ENCODE measurements at places on chromosomes 12 and 14.
A peak's percentile ranks its signal among the peaks of the same experiment; 100 is the strongest.

GRCh38 chr12:112349431-112349830, 32.8 kb downstream of the HECTD4 start:
- no peak for DNase-seq

DNA sequence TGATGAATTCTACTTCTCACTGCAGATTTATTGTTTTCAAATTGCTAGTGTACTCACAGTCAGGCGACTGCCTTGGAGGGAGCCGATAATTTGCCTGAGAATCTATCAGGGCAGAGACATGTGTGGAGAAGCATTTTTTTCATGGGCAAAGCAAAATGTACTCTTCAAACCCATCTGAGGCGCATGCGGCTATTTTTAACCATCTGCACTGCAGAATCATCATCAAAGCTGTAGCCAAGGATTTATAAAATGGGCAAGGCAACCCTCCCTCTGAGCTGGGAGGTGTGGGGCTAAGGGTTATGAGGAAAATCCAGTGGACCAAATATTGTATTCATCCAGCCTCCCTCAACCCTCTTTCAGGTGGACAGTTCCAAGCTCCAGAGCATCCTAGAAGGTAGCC, 37.7 kb downstream of the BEST3 start:
- no peak for DNase-seq

DNA sequence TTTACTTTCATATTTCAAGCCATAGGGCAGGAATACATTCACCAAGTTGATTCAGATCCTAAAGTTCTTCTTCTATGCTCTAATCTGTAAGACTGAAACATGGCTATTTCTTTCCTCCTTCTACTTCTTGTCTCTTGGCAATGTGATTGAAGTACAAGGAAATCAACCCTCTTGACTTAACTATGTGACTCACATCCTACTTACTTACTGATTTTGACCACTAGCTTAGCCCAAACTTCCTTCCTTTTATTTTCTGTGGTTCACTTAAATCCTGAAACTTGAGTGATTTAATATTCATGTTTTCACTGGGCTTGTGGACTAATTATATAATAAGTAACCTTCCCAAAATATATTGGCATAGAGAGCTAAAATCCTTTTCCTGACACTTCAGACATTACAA, 111.2 kb upstream of the NOVA1 start:
- peak; percentile 60 for DNase-seq

DNA sequence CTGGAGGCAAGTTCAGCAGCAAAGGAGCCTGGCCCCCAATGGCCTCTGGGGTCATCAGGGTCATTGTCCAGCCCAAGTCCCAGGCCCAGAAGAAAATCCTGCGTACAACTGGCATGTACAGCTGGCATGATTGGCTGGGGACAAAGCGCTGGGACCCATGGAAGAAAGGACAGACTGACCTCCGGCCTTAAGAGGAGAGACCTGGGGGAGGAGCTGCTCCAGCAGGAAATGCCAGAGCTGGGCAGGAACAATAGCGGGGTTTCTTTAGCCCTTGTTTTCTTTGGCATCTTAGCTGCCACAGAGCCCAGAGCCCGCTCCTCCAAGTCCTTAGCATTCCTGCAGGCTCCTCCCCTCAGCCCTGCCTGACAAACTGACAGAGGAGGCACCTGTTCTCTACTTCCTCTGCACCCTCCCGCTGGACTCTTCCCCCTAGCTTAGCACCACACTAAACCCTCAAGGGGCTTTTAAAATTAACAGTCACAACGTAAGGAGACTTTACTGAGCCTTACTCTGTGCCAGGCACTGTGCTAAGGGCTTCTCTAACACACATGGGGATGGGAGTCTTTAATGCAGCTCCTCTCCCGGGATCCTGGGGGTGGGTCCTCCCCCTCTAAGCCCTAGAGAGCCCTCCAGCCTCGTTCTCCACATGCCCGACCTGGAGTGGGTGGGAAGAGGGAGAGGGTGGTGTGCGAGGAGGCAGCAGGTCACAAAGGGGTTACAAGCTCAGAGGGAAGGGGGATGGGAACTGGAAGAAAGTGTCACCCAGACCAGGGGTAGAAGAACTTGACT, 1.8 kb upstream of the AQP5 start:
- peak; percentile 73 for DNase-seq

DNA sequence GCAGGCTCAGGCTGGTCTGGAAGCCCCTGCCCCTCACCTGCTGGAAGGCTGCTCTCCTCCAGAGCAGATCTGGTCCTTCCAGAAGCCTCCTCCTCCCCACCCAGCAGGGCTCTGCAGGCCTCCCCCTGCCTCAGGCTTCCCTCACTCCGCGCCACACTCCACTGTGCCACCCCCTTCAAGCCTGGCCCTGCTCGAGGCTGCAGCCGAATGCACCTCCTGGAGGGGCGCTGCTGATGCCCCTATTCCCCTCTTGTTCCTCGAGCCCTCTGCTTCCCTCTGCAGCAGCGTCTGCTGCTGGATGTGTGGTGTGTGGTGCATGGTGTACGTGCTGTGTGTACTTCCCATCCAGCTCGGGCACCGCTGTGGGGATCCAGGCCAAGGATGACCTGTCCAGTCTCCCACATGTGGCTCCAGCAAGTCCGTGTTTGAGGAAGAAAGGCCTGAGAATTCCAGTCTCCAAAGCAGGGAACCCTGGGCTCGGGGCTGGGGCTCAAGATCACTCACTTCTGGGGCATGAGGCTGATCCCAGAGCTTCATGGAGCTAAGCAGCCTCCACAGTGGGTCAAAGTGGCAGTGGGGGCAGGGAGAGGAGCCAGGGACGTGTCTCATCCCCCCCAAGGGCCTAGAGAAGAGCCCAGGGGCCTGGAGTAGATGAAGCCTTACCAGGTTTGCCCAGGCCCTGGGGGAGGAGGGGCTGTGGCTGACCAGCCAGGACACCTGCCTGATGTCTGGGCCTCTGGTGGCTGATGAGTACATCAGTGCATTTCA, 136.0 kb upstream of the C14orf180 start:
- no peak for DNase-seq

GRCh38 chr14:34128665-34129064, 177.8 kb upstream of the EGLN3 start:
- DNase-seq = no peak

- no peak for DNase-seq
Observed at GRCh38 chr12:79747274-79747673, 56.5 kb upstream of the PAWR start.

- DNase-seq = no peak
Observed at GRCh38 chr14:104701383-104702076, 12.1 kb downstream of the INF2 start.

DNA sequence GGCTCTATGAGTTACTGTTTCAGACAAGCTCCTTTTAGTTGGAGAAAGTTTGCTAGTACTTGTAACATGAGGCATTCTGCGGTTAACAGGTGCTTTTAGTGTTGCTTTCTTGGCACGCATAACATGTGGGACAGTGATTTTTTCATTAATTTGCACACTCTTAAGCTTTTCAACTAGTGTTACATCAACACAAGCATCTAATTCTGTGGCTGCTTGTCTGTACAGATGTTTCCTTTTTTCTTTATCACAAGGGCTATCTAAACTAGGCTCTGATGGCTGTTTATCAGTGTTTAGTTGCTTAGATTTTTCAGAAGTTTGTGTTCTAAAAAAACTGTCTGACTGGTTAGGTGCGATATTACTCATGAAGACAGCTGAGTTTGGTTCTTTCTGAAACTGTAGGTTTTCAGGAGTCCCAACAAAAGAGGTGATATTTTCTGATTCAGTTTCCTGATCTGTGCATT, 120.1 kb downstream of the RALGAPA1 start:
- DNase-seq = no peak

GRCh38 chr14:21703357-21704326, 30.0 kb upstream of the OR4E1 start:
- no peak for DNase-seq

DNA sequence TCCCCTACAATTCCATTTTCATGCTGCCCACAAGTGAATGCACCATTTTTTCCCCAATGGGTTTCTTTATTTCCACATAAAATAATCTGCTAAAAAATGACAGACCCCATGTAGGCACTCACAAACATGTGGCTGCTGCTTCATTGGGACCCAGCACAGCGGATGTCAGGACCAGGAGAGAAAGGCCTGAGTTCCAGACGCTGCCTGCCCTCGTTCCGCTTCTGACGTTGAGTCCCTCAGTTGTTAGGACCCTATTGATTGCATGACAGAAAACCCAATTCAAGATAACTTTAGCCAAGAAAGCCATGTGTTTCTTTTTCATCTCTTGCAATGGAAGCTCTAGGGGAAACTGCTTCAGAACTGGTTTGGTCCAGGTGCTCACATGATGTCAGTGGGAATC, 34.6 kb downstream of the ADGRD1 start:
- no peak for DNase-seq

DNA sequence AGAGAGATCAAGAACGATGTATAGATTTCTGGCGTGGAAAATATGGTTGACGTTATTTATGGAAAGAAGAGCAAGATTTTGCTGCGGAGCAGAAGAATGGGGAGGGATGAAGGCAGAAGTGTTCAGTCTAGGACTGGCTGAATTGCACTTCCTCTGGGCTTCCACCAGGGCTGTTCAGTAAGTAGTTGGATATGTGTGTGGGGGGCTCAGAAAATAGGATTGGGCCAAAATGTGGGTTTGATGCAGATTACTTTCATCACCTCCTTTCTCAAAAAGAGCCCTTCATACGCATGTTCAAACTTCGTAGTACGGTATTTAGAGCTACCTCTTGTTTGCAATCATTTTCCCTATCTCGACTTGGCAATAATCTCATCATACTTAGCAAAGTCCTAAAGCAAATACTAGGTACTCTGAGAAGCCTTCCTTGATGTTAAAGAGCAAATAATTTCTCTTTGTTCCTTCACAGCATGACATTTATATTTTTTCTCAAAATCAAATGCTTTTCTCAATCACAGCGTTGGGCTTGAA, 349.4 kb downstream of the NELL2 start:
- no peak for DNase-seq

DNA sequence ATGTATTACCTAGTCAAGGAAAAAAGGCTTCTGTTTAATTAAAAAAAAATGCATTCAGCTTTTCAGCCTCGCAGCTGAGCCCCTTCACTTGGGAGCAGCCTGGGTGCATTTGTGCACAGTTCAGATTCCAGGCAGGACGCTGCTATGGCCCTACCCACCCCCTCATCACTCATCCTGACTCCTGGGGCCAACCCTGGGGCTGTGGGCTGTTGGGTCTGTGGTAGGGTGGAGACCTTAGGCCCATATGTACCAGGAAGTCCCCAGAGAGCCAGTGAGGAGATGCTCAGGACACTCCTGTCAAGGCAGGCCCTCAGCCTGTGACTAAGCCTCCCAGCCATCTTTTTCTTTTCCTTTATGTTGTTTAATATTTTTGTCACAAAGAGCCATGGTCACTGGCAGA, 9.3 kb upstream of the CDCA4 start:
- DNase-seq = no peak

- DNase-seq = no peak
Observed at GRCh38 chr14:26448181-26448855, 149.5 kb downstream of the NOVA1 start.

GRCh38 chr12:110742718-110743570, at the start of gene PPP1CC:
Gene PPP1CC, minus strand, starts transcription at chr12:110742891. Its CDS starts 184 bp downstream, at chr12:110742707.
- DNase-seq = peak; percentile 77

DNA sequence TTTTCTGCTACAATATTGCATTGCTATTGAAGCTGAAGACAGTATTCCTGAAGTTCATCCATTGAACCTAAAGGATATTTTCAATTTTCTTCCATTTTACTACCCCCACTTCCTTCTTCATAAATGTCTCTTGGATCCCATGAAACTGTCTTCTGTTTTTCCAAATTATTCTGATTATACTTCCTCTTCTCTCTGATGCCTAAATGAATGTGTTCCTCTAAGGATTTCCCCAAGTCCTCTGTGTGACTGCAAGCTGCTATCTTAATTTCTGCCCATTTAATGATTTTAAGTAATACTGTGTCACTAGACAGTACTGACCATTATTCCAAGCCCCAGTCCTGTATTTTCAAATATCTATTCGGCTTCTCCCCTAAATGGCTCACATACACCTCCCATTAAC, 102.9 kb downstream of the TAOK3 start:
- DNase-seq = no peak

GRCh38 chr12:101941306-101942249, 64.2 kb downstream of the DRAM1 start:
- DNase-seq = no peak

- DNase-seq = no peak
Observed at GRCh38 chr14:88106377-88106776, 101.4 kb downstream of the GPR65 start.

GRCh38 chr14:30521899-30522736, 36.8 kb upstream of the G2E3 start:
- DNase-seq = no peak

GRCh38 chr14:38992067-38992844, 110.8 kb downstream of the SEC23A start:
- peak; percentile 73 for DNase-seq

DNA sequence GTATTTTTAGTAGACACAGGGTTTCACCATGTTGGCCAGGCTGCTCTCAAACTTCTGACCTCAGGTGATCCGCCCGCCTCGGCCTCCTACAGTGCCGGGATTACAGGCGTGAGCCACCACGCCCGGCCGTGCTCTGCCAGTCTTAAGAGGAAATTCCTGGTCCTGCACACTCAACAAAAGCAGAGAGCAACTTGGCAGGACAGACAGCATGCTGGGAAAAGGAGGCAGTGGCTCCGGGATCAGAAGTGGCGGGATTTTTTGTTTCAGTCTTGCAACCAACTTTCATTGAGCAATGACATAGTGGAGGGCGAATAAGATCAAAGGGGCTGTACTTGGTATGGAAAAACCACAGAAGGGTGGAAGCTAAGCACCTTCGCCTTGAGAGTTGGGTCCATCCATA, 2.1 kb downstream of the CKAP4 start:
- peak; percentile 61 for DNase-seq

GRCh38 chr14:55448141-55448614, 7.8 kb upstream of the TBPL2 start:
- peak; percentile 87 for DNase-seq

- no peak for DNase-seq
Observed at GRCh38 chr12:131378176-131378842, 332.6 kb upstream of the SFSWAP start.
